ENCODE measurements at places on chromosomes 12 and 14.

DNA sequence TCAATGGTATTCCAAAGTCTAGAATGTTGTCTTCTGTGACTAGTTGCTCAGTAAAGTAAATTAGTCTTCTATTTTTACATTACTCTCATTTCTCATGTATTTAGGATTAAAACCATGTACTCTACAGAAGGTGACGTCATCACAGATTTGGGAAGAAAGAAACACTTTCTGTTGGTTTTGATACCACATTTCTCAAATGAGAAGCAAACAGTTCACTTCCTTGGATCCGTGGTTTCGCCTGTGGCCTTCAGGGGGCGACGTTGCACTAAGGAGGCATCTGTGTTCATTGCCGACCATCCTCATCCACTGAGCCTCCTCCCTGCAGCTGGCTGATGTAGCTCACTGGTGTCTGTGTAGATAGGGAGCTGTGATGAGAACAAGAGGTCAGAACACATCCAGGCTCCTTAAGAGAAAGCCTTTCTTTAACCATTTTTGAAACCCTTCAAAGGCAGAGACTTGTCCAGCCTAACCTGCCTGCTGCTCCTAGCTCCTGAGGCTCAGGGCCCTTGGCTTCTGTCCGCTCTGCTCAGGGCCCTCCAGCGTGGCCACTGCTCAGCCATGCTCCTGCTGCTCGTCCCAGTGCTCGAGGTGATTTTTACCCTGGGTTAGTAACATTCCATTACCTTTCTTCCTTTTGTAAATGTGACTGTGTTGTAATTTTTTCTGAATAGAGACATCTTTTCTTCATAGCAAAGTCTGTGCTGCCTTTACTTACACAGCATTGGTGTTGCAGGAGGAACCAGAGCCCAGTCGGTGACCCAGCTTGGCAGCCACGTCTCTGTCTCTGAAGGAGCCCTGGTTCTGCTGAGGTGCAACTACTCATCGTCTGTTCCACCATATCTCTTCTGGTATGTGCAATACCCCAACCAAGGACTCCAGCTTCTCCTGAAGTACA lies 220.6 kb upstream of the OR4E1 start:
- no peak for DNase-seq

DNA sequence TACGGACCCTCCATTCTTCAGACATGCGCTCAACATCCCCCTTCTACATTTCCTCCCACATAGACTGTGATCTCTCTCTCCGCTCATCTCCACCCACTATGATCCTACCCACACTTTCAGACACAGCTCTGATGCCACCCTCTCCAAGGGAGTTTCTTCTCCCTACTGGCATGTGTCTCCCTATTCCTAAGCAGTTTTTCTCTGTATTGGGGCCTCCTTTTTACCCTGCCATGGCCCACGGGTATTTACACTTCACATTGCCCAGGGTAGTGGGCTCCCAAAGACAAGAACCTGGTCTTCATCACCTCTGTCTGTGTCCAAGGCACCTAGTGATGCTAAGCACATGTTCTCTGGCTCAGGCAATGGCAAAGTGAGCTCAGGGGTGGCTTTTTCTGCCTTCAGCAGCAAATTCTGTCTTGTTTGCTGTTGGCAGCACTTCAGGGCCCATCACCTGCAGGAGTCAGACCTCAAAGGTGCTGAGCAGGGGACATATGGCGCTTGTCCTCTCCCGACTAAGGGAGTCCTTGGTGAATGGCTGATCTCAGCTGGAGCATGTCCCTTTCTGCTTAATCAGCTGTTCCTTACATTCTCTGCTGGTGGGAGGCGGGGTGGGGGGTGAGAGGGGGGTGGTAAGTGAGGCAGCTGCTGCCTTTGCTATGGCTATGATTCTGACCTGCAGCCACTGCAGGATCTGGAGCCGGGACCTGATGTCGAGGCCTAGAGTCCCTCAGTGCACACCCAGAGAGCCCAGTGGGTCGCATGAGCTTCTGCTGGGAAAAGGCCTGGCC lies 256.8 kb downstream of the PCNX1 start:
- DNase-seq: no peak

GRCh38 chr12:62724285-62724684 lies 210.7 kb downstream of the PPM1H start:
- DNase-seq: no peak

DNA sequence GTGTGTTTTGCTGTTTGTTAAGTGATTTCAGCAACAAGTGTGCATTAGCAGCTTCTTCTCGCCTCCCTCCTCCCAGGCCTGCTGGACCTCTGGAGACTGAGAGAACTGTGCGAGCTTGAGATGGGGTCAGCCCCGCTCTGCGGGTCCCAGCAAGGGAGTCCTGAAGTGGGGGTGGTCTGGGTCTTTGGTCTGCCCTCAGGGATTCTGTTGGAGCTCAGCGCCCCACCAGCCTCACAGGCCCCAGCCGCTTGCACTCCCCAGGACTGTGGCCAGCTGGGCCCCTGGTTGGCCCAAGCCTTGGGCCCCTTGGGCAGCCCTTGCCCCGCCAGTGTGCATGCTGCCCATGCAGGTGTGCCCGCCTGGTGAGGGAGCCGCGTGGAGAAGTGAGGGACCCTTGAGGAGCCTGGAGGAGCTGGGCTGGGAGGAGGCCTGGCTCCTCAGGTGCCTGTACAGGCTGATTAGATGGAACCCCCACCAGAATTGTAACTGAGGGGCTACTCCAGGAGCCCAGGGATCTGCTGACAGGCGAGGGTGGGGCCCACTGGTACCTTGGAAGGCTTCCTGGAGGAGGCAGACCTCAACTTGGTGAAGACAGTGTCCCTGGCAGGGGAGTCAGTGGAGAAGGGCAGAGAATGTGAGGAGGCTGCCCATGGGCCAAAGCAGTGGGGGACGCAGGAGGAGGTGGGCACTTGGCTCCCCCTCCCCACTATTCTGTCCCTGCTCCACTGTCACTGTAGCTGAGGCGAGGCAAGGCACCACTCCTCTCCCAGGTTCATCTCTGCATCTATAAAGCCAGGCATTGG lies 56.7 kb downstream of the BEGAIN start:
- no peak for DNase-seq

GRCh38 chr12:6285063-6285477 lies 25.4 kb upstream of the PLEKHG6 start:
- DNase-seq: no peak

GRCh38 chr12:110754101-110754793 lies 11.6 kb upstream of the PPP1CC start:
- DNase-seq: no peak

DNA sequence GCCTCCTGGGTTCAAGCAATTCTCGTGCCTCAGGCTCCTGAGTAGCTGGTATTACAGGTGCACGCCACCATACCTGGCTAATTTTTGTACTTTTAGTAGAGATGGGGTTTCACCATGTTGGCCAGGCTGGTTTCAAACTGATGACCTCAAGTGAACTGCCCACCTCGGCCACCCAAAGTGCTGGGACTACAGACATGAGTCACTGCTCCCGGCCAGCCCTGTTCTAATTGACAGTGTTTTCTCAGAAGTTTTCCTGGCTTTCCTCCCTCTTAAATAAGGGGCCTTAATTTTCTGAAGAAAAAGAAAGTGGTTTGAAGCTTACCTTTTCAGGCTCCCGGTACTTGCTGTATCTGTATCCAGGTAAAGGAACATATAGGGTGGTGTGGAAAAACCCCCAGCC lies 1.7 kb downstream of the HAL start:
- DNase-seq: no peak

DNA sequence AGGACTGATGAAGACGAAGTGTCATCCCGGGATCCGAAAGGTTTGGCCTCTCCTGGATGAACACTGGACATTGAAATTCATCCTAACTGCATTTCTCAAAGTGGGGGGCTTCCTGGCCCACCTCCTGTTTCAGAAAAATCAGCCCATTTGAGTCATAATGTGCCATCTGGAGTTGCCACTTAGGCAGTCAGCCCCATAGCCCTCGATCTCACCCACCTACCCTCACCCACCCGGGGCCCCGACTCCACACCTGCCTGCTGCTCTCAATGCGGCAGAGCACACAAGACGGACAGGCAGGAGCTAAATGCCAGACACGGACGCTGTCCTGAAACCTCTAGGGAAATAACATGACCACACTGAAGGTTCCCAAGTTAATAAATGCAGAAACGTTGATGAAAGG lies 12.6 kb downstream of the DLK1 start:
- DNase-seq: no peak

DNA sequence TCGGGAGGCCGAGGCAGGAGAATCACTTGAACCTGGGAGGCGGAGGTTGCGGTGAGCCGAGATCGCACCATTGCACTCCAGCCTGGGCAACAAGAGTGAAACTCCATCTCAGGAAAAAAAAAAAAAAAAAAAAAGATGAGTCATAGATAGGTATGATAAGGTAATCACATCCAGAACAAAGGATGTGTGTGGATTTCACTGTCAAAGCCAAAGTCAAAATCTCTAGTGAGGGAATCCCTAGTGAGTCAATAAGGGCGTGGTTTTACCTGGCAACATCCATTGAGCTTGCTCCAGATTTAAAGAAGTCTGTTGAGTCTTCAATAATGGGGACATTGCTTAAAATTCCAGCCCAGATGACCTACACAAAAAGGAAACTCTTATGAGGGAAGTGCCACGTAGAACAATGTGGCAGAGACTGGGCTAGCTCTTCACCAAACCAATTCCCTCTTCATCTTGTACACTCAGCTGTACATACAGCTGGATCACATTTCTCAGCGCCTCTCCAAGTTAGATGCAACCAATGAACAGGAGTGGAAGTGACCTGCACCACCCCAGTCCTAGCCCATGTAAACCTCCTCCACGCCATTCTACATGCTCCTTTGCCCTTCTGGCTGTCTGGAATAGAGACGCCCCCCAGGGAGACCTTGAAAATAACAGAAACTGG lies 23.4 kb downstream of the ALDH1L2 start:
- no peak for DNase-seq

- no peak for DNase-seq
Observed at GRCh38 chr12:102439426-102440405, 40.6 kb downstream of the IGF1 start.
